ENCODE measurements at places on chromosomes 16 and 17.
A peak's percentile ranks its signal among the peaks of the same experiment; 100 is the strongest.

DNA sequence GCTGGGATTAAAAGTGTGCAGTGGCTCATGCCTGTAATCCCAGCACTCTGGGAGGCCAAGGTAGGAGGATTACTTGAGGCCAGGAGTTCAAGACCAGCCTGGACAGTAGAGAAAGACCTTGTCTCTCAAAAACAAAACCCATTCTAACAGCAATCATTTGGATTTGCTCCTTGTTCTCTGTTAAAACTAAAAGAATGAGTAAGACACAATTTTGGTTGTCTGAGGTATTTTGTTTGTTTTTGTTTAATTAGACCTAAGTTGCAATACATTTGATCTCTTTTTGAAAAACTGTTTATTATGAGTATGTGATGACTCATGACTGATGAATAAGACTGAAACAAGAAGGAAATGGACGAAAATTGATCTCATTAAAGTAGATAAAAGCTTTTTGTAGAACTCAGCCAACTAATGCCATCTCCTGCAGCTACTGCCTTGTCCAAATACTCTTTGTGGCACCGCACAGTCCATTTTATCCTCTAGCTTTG is 29.0 kb downstream of the GLG1 start:
- DNase-seq, result peak; percentile 72

DNA sequence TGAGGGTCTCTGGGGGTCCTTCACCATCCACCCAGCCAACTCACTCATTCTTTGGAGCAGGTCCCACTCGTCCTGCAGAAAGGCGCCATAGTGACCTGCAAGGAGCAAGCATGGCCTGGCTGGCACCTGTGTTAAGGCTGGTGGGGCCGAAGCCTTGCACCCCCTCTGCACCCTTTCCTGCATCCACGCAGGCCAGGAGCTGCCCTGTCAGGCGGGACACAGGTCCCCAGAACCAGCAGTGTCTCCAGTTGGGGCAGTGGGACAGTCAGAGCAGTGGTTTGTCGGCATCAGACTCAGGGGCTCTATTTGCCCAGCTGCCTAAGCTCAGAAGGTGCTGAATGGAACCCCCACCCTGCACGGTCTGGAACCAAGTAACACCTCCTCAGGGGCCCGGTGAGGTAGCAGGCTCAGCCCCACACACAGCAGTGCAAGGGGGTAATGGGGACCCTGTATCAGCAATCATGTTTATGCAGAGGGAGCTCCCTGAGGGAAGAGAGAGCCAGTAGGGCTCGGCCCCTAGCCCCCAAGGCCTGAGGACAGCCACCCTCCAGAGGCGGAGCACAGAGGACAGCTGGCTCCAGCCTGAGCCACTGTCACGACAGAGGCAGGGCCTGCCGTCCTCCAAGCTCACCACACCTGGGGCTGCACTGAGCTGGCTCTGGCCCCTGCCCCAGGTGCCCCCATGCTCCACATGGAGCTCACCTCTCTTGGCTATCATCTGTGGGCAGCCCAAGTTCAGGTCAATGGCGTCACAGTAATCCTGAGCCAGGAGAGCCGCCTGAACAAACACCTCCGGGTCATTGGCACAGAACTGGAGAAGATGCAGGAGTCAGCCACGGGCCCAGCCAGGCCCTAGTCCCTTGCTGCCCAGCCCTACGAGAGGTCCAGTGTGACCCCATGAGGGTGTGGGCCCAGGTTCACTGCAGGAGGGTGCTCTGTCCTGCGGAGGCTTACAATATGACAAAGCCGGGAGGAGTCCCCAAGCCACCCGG is 1.9 kb downstream of the DUS1L start:
- no peak for DNase-seq

GRCh38 chr16:11084484-11084875 is 140.1 kb downstream of the CLEC16A start:
- peak; percentile 85 for DNase-seq

DNA sequence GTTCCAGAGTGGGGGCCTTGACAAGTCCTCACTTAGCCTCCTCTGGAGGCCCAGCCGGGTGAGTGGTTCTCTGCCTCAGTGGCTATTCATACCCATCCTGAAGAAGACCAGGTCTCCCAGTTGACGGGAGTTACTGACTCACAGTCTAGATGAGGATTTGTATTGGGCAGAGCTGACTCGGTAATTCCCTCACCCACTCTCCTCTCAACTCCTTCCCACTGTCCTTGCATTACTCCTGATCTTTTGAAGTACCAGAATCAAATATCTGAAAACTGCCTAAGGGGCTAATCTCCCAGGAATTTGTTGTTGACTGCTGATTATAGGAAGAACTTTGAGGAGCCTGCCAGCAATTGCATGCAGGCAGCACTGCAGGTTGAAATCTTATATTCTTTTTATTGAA is 14.2 kb downstream of the SAP30BP start:
- DNase-seq, result peak; percentile 84

DNA sequence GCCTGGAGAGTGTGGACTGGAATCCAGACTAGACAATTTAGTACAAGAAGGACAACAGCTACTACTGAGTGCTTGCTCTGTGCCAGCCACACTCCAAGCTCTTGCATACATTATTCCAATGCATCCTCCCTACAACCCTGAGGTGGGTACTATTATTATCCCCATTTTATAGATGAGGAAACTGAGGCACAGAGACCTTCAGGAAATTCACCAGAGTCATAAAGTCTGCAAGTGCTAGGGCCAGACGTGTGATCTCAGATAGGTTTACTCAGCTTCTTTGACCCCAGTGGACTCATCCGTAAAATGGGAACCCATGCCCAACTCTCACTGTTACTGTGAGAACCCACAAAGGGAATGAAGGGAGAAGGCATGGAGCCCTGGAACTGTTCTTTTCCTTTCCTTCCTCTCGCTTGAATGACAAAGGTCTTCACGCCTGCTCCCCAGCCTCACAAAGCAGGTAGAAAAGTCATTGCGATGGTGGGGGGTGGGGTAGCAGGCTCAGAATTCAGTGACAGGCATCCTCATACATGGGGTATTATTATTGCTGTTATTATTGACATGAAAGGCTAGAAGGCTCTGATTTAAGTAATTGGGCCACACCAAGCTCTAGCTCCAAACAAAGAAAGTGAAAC is 160.0 kb downstream of the ZNF423 start:
- DNase-seq, result no peak

DNA sequence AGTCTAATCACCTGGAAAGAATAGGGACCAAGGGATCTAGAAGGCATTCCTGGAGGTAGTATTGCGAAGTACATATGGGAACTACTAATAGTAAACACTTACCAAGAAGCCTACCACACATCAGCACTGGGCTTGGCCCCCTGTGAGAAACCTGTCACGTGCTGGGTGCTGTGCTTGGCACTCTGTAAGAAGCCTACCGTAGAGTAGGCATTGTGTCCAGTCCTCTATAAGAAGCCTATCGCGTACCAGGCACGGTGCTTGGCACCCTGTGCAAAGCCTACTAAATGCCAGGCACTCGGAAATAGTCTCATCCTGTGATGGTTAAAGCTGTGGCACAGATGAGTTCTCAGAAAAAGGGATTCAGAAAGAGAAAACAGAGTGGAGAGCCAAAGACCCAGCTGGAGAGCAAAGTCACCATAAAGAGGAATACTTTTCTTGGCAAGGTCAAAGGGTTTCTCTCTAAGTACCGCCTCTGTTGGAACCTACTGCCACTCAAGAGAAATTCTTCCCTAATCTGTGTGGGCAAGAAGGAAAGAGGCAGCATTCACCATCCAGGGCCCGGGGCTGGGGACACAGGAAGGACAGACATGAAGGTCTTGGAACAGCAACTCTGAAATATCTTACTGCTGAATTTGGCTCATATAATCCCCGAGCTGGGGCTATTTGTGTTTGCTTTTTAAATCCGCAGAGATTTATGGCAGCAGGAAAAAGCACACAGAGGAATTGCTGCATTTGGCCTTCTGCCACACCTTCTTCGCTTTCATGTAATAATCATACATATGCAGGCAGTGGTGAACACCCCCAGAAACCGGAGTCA is 81.8 kb downstream of the VAT1L start:
- no peak for DNase-seq

DNA sequence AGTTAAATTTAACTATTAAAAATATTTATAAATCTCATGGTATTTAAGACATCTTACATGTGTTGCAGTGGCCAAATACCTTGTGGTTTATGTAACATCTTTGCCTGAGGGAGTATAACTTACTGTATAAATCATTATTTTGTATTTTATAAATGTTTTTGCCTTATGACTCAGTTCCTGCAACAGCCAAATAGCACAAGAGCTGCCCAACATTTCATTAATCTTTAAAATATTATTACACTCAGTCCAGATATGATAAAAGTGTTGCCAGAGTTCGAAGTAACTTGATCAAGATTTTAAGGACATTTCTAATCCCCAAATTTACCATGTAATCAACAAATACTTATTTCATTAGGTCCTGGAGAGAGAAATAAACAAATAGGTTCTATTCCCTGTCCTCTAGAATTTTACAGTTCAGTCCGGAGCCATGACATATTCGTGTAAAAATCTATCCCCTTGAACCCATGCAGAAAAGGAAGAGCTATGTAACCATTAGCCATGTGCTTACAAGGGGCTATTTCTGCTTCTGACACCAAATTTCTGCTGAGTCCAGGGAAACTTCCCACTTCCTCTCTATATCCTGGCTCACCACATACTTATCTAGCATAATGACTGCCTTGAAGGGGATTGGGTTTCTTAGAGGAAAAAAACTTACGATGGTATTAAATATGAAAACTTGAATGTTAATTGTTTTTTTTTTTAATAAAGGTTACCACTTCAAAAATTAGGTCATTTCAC is 44.0 kb downstream of the IRX6 start:
- peak; percentile 31 for DNase-seq

DNA sequence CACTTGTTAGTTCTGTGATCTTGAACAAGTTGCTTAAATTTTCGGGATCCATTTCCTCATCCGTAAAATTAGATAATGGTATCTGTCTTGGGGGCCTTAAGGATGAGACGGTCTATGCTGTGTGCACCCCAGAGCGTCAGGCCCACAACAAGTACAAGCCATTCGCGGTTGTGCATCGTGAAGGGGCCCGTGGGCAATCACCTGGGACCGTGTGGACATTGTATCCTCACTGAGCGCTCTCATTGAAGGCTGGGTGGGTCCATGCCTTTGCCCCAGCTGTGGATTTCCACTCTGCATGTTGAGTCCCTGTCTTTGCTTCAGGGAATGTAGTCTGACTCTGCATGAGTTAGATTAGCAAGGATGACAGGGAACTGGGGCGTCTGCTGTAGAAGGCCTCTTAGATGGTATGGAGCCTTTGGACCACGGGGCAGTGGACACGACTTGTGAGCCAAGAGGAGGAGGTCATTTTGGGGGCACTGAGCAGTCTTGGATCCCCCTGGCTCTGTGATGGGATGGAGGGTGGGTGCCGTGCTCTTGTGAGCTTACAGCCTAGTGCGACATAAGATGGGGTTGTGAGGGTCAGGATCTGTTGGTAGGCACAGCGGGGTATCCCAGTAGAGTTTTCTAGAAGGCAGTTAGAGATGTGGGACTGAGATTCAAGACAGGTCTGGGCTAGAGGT is 89.5 kb downstream of the SNX29 start:
- DNase-seq, result no peak

DNA sequence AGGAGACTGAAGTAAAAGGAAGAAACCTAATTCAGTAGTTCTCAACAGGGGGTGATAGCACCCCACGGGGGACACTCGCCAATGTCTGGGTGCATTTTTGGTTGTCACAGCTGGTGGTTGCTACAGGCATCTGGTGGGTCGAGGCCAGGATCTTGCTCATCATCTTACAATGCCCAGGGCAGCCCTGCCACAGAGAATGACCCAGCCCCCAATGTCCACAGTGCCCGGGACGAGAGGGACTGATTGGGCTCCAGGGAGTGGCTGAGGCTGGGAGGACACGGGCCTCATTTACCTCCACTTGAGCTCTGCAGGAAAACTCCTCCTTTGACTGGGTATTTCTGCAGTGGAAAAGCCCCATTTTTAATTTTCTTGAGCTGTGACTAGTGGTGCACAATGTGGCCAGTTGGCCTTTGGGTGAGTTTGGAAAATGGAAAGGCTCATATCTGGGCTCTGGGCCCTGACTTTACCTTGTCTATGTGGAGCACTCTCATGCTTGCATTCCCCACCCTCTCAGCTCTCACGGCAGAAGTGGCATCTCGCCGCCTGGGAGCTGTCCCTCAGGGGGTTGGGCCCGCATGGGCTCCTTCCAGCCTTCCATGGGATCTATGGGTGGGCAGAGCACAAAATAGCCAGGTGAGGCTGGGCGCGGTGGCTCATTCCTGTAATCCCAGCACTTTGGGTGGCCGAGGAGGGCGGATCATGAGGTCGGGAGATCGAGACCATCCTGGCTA is 37.7 kb upstream of the IRF8 start:
- DNase-seq, result no peak

GRCh38 chr17:78131172-78132083 is 857 bp downstream of the TMC8 start:
- peak; percentile 32 for DNase-seq

DNA sequence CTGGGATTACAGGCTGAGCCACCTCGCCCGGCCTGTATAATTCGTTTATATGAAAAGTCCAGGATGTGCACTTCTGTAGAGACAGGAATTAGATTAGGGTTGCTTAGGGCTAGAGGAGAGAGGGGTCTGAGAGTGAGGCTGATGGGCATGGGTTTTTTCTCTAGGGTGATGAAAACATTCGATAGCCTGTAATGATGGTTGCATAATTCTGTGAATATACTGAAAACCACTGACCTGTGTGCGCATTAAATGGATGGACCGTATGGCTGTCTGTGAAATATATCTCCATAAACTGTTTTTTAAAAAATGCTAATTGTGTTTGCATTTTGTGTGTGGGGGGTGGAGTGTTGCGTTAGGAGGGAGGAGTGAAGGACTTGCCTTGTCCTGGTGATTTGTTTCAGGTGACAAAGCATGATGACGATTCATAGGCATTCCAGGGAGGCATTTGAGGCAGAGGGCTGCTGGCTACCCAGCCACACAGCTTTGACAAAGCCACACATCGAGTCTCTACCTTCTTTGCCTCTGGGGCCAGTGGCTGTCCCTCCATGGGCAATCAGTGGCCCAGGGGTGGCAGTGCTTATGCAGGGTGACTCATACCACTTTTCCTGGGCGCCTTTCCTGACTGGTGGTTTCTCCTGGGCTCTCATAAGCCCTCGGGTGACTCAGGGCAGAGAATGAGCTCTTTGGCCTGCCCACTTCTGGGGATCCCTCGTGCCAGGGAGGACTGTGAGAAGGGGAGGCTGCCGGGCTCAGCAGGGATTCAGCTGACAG is 148.5 kb upstream of the WSCD1 start:
- DNase-seq, result peak; percentile 34

DNA sequence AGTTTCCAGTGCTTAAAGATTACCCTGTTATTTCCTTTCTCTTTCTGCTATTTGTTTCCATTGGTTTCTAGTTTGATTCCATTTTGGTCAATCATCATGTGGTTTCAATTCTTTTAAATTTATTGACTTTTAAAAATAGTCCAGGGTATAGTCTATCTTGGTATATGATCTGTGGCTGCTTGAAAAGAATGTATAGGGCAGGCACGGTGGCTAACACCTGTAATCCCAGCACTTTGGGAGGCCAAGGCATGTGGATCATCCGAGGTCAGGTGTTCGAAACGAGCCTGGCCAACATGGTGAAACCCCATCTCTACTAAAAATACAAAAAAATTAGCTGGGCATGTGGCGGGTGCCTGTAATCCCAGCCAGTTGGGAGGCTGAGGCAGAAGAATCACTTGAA is 34.5 kb upstream of the NACA2 start:
- no peak for DNase-seq

GRCh38 chr17:37607637-37608331 is 1.4 kb downstream of the SYNRG start:
- DNase-seq, result no peak

All from foreskin fibroblast (primary cell).